Activated CD4-positive, alpha-beta T cell treated with anti-CD3 and anti-CD28 coated beads for 36 hours (primary cell): ENCODE measurements at places on chromosomes 2 and 18. TPM values are rescaled to one million over a fixed set of nuclear protein-coding genes. Genes with fewer than 3 reads are reported as not detected.
A peak's percentile ranks its signal among the peaks of the same experiment; 100 is the strongest.

ADAM17 gene
- total RNA-seq: 20.2 TPM

DPP4 gene
- total RNA-seq: 22.4 TPM

KIF5C gene
- total RNA-seq: 14.1 TPM

GRCh38 chr18:78833833-78834232, 145.8 kb upstream of the SALL3 start:
- no peak for DNase-seq

- DNase-seq: no peak
These were observed 156.7 kb downstream of the KLHL29 start for GRCh38 chr2:23541503-23542229.

DNA sequence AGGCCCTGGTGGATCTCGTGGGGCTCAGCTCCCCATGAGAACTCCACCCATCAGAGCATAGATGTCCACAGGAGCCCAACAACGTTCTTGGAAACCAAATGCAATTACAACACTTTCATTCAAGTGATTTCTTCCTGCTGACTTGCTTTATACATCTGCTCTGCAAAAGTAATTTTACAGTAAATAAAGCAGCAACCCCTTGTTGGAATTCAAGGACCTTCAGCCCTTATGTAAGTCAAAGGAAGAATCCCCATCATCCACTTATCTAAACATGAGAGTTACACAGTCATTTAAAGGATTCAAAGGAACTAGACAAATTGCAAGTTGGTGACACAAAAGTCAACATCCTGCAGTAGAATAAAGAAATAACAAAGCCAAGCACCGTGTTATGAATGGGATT, 17.1 kb upstream of the ANTXR1 start:
- DNase-seq: no peak

DNA sequence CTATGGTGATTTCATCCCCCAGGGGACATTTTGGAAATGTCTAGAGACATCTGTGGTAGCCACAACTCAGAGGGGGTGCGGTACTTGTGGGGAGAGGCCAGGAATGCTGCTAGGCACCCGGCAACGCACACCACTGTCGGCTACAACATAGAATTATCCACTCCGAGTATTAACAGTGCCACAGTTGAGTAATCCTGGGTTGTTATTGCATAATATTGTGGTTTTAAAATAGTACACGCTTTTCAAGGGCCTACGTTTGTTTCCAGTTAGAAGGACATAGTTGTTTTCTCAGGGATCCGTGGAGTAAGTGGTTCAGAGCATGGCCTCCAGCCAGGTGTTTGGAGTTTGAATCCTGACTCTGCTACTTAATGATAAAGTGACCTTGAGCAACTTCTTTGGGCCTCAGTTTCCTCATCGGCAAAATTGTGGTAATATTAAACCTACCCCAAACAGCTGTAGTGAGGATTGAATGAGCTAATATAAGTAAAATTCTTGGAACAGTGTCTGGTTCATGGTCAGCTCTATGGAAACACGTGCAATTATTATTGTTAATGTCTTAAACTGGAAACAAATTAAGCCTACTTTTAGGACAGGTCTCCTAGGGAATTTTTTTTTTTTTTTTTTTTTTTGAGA, 24.5 kb downstream of the CYP27A1 start:
- DNase-seq: no peak

GRCh38 chr2:64457524-64457923, 3.6 kb downstream of the LGALSL start:
- no peak for DNase-seq

- no peak for DNase-seq
These were observed 301.8 kb upstream of the GALNT5 start for GRCh38 chr2:156955701-156956100.

DNA sequence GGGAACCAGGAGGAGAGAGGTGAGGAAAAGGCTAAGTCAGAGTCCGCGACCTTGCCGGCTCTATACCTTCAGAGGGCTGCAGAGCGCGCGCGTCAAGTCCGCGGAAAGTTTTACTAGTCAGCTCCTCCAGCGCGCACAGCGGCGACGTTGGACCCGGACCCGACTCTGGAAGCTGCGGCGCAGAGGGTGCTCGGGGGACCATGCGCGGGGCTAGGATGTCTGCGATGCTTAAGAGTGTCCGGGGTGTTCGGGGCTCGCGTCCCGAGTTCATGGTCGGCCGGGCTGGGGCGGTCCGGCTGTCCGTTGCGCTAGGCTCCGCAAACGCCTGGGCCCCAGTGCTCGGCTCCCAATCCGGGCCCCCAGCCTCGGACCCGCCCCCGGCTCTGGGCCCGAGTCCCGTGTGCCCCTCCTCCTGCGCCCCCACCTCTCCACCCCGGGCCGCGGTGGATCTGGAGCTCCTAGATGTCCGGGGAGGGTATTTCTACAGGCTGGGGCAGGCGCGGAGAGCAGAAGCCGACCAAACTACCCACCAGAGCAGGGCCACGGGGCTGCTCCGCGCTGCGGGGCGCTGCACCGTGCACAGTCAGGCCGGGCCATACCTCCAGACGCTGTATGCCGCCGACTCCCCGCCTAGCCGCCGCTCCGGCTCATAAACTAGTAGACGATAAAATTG, at the start of gene LBX2:
TSS of gene LBX2 (minus strand) at position 337 of the 673 bp plus-strand sequence. CDS start at position 271, 66 bp downstream.
- peak; percentile 71 for DNase-seq
